ENCODE measurements at places on chromosomes 2 and 18. TPM values are rescaled to one million over a fixed set of nuclear protein-coding genes. Genes with fewer than 3 reads are reported as not detected.
A peak's percentile ranks its signal among the peaks of the same experiment; 100 is the strongest.

The ACTG2 gene
- total RNA-seq: 0.21 TPM

The SLC20A1 gene
- total RNA-seq: 128 TPM

The CAPN14 gene
- 0.18 TPM for total RNA-seq

DNA sequence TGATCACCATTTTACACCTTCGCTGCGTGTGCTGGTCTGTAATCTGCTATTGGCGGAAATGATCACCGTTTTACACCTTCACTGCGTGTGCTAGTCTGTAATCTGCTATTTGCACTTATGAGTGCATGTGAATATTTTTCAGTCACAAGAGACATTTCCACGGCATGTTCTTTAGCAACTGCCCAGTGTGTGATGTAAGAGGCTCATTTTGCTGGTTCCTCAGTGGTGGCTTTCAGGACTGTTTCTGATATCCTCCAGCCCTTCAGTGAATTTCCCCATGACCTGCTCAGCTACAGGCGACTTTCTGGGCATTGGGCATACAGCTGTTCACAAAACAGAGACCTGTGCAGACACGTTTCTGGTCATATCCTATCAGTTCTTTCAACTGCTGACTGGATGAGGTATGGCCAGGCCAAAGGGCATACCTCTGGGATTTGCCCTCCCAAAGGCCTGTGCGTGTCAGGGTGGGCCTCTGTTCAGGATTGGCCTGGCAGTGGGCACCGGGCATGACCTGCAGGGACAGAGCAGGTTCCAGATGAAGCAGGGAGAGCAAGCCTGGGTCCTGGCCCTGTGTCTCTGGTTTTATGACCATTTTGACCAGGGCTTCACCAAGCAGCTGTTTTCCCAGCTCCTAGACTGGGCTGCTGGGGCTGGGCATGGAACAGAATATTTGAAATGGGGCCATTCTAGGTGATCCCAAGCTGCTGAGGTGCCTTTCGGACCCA is 521 bp upstream of the PROM2 start:
- DNase-seq: no peak

GRCh38 chr2:110804915-110805314 is 72.5 kb downstream of the ACOXL start:
- DNase-seq: no peak

- peak; percentile 78 for DNase-seq
Measured at GRCh38 chr2:9703085-9703678, 72.4 kb upstream of the YWHAQ start.

- DNase-seq: no peak
Measured at GRCh38 chr2:9720352-9721093, 89.7 kb upstream of the YWHAQ start.

- DNase-seq: no peak
Measured at GRCh38 chr2:191759680-191760079, 81.7 kb downstream of the NABP1 start.

- no peak for DNase-seq
Measured at GRCh38 chr2:60331115-60331809, 222.2 kb downstream of the BCL11A start.

DNA sequence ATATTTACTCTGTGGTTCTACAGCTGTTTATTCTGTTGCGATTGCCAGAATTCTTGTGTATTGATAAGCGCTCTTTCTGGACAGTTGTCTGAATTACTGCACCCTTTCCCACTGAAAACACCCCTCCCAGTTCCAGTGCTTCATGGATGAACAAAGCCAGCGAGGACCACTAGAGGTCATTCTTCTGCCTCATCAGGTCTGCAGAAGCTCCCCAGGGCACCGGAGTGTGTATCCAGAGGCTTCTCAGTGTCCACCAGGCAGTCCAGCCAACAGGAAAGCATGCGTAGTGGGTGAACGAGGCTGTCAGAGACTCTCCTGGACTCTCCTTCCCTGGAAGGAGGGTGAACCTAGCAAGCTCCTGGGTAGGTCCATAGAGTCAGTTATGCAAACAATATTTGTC is 40.6 kb upstream of the INHBB start:
- DNase-seq: no peak

All from activated T-helper 2 cell treated with anti-CD3 and anti-CD28 coated beads, Interferon-gamma antibody, Interleukin-2, Interleukin-4, amounts not matched to agents 10 μg/mL and 5 μg/mL and 100 μg/mL, durations not matched to agents 14 hours and 24 hours and 36 hours (primary cell).